Stimulated activated CD8-positive, alpha-beta memory T cell treated with anti-CD3 and anti-CD28 coated beads, Interleukin-4, amount 100 ng/mL, for 1 hour (primary cell): ENCODE measurements at places on chromosomes 5 and 9.

- DNase-seq, result no peak
Observed at GRCh38 chr5:76717222-76718083, 1.5 kb downstream of the F2R start.

- DNase-seq, result no peak
Observed at GRCh38 chr5:158492136-158492535, 607.6 kb downstream of the EBF1 start.

DNA sequence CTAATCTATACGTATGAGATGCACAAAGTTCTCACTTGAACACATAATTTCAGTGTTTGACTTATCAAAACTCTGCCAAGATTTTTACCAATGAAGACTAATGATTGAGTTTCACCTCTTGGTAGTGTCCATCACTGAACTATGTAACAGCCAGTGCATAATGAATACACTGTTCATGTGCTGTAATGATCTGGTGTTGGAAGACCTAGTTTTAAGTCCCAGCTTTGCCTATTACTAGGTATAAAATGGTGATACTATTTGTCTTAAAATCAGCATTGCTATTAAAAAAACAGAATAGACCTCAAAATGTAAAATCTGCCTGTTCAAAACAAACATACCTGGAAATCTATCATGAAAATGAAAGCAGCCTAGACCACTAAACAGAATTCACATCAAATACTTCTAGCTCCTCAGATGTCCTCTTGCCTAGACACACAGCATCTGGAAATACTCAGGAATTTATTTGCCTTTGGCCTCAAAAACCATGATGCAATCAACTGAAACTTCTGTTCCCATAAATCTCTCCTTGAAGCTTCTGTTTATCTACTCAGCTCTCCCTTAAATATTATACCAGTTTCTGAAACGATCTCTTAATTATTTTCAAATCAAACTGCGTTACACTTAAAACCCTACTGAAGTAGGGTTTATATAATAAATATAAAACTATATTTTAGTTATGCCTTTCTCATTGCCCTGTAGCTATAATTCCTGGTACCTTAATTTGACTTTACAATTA, 38.1 kb downstream of the MRPS27 start:
- no peak for DNase-seq

DNA sequence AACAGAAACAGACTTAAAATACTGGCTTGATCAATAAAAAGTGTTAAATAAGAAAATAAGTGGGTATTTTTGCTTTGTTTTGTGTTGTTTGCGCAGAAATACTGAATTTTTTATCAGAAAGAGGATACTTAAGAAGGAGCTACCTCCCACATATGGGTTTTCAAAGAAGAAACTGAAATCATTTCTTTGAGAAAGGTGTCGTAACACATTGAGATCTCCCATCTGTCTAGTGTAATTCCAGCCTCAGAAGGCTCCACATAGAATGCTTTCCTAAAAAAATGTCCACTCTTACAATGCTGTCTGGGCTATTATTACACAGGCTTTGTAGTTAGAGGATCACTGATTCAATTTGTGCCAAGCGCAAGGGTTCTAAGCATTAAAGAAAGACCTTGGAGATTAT, 226.2 kb downstream of the EPB41L4A start:
- DNase-seq, result no peak

DNA sequence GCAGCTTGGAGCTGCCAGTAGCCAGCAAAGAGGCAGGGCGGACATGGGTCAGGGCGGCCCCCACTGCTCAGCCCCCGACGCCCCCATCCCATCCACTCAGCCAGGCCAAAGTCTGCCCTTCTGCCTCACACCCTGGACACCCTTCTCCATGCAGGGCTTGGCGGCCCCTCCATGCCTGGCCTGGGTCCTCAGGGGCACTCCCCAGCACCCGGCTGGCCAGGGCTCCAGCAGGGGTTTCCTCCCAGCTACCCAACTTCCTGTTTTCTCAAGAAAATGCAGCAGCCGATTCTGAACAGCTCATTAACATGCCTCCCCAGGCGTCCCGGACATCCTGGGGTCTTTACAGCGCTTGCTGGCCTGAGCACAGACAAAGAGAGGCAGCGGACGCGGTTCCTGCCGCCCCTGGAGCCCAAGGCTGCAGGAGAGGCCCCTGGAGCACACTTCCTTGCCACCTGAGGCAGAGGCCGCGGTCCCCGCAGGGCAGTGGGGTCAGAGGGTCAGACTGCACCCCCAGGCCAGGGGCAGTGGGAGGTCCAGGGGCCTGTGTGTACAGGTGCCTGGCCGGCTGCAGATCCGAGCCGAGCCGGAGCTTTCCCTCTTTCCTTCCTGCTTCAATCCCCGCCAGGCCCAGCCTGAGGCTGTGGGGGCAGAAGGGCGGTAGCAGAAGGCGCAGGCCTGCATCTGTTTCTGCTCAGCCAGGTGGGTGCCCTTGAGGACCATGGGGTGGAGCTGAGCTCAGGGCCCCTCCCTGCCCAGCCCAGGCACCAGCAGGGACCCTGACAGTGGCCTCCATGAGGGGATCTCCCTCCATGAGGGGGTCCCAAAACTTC, 18.7 kb upstream of the NRARP start:
- DNase-seq, result no peak

GRCh38 chr5:139952574-139952973, 90.5 kb downstream of the NRG2 start:
- DNase-seq, result no peak

GRCh38 chr5:62473209-62473608, 60.6 kb downstream of the IPO11 start:
- no peak for DNase-seq

DNA sequence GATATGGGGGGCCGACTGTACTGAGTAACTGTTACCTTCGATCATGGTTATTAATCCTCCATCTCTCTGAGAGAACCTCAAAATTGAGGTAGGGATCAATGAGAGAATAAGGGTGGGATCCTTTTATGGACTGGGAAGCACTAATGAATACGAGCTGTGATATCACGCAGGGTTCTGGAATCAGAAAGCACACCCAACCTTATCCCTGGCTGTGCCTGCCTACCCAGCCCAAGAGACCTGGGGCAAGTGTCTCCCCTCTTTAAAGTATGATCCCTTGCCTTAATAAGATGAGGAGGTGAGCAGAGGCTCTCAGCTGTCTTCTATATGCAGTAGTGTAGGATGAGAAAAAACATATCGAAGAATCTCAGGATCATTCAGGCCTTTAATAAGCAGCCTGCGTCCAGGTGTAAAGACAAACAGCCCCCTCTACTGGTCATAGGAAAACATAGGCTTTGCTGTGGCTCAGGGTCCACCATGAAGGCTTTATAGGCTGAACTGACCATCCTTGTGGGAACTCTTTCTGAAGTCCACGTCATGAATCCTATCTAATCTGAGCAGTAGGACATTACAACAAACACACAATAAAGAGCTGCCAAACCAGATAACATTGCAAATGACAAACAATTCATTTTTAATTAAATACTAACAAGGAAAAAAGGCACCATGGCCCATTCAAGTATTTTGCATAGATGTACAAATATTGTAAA, 16.8 kb downstream of the NIPAL4 start:
- DNase-seq, result no peak

DNA sequence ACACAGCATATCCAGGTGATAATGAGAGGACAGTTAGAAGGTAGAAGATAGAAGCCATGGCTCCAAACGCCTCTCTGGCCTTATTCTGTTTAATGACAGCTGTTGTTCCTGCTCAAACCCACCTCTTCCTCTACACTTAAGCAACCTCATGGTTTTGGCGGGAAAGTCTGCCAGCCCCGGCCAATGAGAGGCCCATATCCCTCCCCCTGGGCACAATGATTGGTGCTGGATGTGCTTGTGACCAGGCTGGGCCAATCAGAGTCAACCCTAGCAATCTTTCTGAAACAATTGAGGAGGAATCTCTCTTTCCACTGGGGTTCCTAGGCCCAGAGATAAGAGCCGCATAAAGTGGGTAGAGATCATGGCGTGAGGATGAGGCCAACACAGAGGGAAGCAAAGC, 4.8 kb upstream of the GFI1B start:
- no peak for DNase-seq

DNA sequence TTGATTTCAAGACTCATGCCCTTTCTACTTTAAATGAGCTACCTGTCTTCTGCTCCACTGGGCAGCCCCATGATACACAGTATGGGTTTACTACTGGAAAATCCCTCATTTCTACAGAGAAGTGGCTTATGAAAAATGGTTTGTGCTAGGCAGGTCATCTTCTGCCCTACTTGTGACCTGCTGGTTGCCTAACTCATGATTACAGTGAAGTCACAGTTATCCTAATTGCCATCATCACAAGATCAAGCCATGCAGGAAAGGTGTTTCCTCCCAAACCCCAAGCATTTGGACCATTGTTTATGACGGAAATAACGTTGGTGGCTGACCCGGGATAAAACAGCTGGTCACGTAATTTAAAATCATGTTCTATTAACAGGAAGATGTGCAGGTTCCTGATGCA, 330.6 kb downstream of the ACTL7B start:
- no peak for DNase-seq
